Activated T-cell treated with anti-CD3 and anti-CD28 coated beads, Interleukin-2, amount 50 U/mL, for 4 hours (primary cell): ENCODE measurements at places on chromosomes 2 and 18. TPM values are rescaled to one million over a fixed set of nuclear protein-coding genes. Genes with fewer than 3 reads are reported as not detected.

The STON1 gene
- 0.46 TPM for total RNA-seq

The CSRNP3 gene
- total RNA-seq, result not detected

DNA sequence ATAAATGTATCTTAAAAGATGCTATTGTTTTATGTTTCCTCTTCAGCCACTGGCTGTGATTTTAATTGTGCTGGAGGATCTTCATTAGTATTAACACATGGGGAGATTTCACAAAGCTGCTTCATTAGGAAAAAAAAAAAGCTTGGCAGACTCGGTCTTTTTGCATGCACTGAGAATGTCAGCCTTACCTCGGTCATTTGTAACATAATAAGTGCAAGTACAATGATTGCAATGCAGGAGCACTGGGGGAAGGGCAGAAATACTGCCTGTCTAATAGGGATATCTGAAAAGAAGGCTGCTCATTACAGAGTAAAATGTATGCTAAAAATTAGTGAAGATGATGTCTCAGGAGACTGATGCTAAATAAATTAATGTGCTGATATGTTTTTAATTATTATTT, 1.3 kb upstream of the BAZ2B start:
- no peak for DNase-seq

GRCh38 chr2:39069890-39070465, 50.9 kb downstream of the SOS1 start:
- no peak for DNase-seq

DNA sequence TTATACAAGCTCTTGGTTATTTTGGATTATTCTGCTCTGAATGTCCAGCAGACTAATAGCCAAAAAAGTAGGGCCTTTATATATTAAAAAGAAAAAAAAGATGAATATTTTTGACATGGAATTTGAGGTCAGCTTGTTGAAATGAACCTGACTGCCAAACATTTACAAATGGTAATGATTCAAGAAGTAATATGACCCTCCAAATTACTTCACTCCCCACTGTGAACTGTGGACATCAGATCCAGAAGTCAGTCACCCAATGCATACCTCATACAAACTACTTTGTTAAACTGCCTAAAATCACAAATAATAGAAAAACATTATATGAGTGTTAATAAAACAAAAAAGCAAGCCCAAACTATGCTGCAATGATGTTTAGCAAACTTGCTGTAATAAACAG, 10.0 kb downstream of the EPG5 start:
- DNase-seq, result no peak

DNA sequence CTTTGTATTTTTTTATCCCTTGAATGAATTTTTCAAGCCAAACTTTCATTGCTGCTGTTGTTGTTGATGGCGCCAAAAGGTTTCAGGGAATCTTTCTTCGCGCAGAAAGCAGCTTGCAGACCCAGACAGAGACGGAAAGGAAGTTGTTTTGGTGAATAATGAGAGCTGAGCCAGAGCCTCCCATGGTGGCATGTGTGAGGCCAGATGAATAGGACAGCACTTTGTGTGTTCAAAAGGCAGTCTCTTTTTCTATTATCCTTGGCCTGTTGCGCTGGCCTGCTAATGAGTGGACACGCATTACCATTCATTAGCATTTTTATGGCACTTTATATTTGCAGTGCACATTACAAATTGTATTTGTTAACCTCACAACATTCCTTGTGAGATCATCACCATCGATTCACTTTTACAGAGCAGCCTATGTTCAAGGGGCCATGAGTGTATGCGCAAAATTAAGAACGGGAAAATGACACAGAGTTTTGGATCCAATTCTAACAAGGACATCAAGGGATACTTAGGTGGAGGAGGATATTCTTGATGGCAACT, 754.7 kb downstream of the BCL11A start:
- no peak for DNase-seq

DNA sequence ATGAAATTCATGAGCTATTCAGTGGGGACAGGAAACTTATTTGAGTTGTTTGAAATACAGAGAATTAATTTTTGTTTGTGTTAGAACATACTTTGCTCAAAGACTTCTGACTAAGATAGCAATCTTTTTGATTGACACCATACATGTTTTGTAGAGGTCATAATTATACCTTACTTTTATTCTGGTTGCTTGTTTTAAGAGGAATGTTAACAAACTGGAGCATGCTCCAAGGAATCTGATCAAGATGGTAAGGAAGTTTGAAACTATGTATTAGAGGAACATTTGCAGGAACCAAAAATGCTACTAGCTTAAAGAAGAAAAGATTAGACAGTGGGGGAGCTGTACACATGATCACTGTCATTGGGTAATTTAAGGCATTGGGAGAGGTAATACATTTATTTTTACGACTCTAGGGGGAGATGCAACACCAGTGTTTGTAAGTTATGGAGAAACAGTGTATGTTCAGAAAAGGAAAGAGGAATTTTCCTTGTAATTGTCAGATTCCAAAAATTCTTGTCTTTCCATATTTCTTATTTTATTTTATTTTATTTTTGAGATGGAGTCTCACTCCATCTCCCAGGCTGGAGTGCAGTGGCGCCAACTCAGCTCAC, 8.0 kb downstream of the AGFG1 start:
- DNase-seq, result no peak

DNA sequence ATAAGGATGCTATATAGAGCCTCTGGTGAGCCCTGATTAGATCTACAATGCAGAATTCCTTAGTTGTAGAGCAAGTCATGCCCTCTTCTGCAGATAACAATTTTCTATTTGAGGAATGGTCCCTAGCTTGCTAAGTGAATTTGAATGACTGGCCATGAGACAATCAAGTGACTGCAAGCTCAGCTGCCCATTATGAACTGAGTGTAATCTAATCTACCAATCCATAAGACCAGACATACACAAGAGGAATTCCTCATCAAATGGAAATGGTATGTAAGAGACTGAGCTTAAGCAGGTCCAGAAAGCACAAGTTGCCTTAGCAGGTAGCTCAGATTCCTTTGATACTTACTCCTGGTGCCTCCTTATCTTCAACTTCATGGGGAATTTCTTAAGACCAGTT, 4.8 kb upstream of the ANKRD44 start:
- DNase-seq, result no peak

- DNase-seq, result no peak
Observed at GRCh38 chr2:182077448-182078142, 91.9 kb downstream of the PPP1R1C start.

DNA sequence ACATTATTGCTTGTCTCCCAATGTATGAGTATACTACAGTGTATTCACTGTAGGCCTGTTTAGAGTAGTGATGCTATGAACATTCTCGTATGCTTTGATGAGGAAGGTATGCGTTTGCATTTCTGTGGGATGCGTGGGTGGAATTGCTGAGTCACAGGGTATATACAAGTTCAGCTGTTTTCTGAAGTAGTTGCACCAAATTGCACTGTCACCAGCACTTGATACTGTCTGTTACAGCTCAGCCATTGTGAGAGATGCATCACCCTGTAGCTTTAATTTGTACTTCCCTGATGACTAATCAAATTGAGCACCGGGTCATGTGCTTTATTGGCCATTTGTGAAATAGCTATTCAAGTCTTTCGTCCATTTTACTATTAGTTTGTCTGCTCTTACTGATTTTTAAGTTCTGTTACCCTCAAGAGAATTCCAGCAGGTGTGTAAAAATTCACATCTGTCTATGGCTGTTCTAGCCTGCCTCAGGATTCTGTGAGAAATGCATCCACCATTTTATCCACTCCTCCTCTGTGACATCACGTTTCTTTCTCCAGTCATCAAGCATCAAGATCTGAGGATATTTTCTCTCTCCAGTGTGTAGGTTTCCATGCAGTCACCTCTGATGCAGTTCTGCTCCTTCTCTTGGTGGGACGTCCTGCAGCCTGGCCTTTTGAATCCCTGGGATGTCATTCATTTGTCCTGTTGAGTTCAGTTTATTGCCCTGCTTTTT, 72.5 kb downstream of the DGKD start:
- peak; percentile 56 for DNase-seq
